NCI-H1417 treated with DMSO at 0.1 percent for 48 hours (cell line): ENCODE measurements at places on chromosomes 5 and 9.

DNA sequence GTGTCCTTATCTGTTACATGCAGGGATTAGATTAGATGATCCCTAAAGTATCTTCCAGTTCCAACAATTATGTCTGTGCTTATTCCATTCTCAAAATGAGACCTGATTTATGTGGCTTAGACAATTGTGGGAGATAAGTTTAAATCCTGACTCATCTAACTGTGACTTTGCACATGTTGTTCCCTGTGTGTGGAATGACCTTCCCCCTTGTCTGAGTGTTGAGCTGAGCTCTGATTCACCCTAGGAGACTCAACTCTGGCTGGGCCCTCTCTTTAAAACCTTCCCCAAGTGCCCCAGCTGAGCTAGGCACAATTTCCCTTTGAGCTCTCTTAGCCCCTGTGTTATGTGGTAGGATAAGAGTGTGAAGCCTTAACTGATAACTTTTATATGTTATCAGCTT lies 118.9 kb upstream of the ELL2 start:
- no peak for DNase-seq

GRCh38 chr5:142095651-142096330 lies 12.8 kb upstream of the NDFIP1 start:
- no peak for DNase-seq

DNA sequence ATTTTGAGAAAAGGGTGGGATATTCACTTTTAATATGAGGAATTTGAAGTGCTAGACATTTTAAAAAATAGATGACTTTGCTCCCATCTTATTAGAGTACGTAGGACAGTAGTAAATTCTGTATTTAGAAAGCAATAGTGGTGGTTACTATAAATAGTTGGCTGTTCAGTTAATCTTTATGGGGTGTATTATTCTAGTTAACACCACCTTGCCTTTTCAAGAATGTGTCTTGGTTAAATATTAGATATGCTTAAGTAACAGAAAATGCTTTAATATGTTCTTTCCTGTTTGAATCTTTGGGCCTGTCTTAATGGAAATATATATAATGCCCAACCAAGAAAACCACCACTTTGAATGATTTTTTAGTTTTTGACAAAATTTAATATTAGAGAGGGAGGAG lies 608.7 kb upstream of the FAM174A start:
- DNase-seq: no peak

GRCh38 chr5:32158679-32158975 lies 15.5 kb downstream of the GOLPH3 start:
- no peak for DNase-seq

- no peak for DNase-seq
Measured at GRCh38 chr5:79851391-79851863, 139.6 kb downstream of the MTX3 start.

GRCh38 chr5:126515337-126515736 lies 79.7 kb downstream of the ALDH7A1 start:
- no peak for DNase-seq

- DNase-seq: no peak
Measured at GRCh38 chr9:20309124-20309523, 313.2 kb downstream of the MLLT3 start.

- no peak for DNase-seq
Measured at GRCh38 chr9:136122425-136123383, 4.0 kb upstream of the TMEM250 start.

DNA sequence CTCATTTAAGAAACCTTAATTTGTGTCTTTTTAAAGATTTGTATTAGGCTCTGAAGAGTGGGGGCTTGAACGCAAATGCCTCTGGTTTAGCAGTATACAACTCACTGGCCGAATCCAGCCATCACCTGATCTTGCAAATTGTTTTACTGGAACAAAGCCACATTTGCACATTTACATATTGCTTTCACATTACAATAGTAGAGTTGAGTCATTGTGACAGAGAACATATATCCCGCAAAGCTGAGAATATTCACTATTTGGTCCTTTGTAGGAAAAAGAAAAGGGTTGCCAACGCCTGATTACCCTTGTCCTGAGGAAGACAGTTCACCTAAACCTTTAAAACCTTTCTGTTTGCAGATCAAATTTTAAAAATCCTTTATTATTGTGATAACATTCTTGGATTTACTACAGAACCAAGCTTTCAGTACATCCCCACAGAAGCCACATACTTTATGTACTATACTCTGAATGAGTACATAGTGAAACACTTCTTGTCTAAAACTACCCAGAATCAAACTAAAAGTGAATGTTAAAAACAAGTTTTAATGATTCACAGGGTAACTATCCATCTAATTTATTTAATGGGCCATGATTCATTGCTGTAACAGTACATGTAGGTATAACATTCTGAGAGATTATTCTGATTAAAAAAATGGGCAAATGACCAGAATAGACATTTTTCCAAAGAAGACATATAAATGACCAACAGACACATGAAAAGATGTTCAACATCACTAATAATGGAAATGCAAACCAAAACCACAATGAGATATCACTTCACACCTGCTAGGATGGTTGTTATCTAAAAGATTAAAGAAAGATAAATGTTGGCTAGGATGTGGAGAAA lies 161.0 kb downstream of the SLC25A46 start:
- DNase-seq: no peak

DNA sequence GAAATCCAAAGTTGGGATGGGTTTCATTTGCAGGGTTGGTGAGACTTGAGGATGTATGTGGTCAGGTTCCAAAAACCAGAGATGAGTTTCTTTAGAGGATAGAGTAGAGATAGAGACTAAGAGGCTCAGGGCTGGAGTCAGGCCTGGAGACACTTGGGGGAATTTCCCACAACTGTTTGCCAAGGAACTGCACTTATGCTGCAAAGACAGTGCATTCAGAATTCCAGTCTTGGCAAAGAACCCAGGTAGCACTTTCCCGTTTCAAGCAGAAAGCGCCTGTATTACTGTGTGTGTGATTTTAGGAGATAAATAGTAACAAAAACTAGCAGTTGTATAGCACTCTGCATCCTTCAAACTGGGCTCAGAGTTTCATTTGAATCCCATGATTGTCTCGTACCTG lies 55.4 kb downstream of the SNCAIP start:
- no peak for DNase-seq

GRCh38 chr9:130284249-130284625 lies 18.7 kb downstream of the HMCN2 start:
- no peak for DNase-seq

DNA sequence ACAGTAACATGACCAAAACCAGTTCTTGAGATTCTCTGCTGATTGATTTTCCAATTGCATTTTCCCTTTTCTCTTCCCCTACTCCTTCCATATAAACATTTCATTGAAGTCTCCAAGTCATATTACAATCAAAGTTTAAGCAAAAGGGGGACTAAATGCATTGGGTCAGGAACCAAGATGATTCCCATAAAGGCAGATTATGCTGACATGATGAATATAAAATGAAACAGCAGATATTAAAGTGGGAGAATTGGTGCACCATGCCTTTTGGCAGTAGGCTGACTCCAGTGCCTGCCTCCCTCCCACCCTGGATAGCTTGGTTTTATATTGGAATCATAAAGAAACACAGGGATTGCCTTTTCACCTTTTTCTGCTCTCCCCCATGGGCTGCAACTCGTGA lies 118.4 kb downstream of the ASTN2 start:
- no peak for DNase-seq

GRCh38 chr9:108628316-108628715 lies 227.5 kb downstream of the ACTL7B start:
- DNase-seq: no peak

DNA sequence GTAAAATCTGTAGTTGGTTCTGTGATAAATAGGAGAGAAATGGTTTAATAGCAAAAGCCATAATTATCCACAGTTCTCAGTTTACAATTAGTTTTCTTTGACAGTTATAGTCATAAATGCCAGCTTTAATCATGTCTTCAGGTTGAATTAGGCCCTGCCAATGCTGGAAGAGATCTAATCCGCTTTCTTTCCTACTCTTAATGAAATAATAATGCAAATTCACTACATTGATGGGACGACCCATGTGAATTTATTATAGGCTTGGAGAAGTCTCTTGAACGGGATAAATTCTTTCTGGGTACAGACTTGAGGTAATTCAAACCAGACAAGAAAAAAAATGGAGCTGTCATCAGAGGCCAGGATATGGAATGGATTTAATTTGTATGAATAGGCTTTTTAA lies 950.4 kb downstream of the EFNA5 start:
- DNase-seq: no peak

DNA sequence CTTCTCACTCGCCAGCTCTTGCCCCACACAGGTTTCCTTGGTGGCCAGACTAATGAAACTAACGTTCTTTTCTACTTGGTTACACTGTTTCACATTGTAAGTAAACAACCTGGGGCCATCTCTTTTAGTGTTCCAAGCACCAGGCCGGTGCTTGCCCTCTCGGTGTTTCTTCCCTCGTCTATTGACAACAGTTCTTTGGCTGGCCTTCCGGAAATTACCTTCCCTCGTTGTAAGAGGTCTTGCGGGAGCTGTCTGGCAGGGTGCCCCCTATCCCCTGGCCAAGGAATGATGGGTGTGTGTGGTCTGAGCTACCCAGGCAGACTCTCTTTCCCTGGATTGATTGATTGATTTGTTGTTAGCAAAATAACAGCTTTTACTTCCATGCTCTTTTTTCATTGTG lies 918 bp upstream of the MYMK start:
- no peak for DNase-seq

DNA sequence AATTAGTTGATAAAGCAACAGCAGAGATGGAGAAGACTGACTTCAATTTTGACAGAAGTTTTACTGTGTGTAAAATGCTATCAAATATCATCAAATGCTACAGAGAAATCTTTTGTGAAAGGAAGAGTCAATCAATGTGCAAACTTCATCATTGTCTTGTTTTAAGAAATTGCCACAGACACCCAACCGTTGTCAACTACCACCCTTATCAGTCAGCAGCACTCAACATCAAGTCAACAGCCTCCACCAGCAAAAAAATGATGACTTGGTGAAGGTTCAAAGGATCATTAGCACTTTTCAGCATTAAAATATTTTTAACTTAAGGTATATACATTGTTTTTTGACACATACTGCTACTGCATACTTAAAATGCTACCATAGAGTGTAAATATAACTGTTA lies 888.8 kb downstream of the CDH18 start:
- DNase-seq: no peak

DNA sequence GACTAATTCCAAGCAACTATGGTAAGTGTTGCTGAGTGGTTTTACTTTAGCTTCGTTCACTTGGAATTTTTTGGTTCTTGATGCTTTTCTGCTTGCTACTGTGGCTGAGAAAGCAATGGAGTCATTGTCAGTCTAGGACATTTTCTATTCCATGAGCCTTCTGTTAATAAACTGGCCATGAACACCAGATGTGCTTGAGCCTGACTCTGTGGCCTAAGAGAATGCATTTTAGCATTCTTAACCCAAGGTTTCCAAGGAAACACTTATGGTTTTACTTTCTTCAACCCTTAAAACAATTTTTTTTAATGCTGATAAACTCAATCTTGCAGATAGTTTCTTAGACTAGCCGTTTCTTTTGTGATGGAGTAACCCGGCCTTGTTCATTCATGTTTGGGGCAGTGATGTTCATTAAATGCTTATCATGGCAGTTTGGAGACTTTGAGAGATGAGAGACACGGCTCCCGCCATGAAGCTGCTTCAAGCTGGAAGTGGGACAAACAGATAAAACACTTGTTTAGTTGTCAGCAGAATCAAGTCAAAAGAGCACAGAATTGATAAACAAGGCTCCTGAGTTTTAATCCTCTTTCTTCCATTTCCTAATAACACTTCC lies 42.4 kb downstream of the OSTF1 start:
- DNase-seq: no peak
